Stimulated activated CD4-positive, alpha-beta T cell treated with anti-CD3 and anti-CD28 coated beads, Interleukin-1b, Interleukin-23, amount 100 ng/mL, for 1 hour (primary cell): ENCODE measurements at places on chromosomes 1 and 21.

DNA sequence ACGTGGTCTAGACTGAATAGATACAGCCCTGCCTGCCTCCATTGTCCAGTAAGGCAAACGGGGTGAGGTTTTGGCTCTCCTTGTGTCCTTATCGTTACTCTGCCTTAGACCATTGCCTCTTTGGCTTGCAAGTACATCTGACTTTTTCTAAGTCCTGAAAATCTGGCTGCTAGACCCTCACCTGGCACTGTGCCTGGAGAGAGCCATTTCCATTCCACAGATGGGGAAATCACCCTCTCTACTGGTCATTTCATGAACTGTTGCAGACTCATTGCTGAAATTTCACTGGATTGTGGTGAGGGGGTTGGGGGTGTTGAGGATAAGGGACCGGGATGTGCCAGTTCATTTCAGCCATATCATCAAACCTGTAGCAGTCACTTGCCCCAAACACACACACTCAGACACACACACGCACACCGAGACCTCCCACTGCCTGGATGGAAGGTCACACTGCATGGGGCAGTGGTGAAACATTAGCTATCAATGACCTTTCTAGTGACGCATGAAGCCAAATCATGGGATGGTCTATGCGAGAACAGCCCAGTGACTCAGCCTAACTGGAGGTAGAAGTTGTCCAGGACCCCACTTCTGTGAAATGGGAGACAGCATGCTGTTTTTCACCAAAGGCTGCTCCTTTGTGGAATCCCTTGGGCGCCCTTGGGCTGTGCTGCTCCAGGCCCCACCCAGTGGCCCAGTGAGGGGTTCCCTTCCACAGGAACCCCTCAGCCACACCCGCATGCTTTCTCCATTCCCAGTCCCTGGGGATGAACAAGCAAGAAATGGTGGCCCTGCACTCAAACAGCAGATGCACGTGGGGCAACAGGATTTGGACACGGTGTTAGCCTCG, 34.9 kb upstream of the VASH2 start:
- no peak for DNase-seq

DNA sequence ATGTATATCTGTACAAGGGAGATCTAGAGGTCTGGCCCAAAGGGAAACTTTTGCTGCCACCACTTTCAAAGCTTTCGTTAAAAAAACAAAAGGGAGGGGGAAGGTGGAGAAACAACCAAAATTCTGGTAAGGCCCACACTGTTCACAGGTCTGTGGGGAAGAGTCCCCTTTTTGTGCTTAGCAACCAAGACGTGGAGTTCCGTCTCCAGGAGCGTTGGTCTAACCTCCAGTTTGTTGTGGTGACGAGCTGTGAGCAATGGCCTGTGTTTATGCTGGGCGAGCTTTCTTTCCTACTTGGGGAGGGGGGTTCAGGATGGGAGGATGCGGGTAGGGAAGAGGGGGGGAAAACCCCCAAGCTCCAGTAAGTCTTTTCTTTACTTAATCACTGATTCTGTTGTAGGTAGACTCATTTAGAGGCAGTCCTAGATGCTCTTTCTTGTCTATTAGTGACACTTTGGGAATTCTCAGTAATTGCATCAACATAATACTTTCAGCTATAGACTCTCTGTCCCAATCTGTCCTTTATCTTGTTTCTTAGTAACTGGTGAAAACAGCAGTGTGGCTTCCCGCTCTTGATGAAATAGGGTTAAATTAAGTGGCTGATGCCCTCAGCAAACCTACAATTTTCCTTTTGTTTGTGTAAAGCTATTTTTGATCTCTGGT, 1.5 kb downstream of the HIPK1 start:
- peak; percentile 10 for DNase-seq

GRCh38 chr1:3880429-3881192, 19.5 kb downstream of the C1orf174 start:
- no peak for DNase-seq

DNA sequence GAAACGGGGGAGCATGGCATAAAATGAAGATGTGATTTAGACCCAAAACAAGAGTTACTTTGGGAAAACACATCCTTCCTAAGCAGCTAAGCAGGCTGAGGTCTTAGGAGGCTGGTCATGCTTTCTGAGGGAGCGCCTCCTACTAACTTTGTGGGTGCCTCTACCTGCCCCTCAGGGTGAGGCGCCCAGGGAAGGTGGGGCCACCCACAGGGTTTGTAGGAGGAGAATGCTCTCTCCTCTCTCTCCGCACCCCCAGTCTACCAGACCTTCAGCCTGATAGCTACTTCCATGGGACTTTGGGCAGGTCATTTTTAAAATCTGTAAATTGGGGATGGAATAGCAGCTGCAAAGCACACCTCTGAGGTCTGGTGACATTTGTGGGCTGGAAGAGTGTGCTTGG, 23.8 kb downstream of the SLC27A3 start:
- no peak for DNase-seq

DNA sequence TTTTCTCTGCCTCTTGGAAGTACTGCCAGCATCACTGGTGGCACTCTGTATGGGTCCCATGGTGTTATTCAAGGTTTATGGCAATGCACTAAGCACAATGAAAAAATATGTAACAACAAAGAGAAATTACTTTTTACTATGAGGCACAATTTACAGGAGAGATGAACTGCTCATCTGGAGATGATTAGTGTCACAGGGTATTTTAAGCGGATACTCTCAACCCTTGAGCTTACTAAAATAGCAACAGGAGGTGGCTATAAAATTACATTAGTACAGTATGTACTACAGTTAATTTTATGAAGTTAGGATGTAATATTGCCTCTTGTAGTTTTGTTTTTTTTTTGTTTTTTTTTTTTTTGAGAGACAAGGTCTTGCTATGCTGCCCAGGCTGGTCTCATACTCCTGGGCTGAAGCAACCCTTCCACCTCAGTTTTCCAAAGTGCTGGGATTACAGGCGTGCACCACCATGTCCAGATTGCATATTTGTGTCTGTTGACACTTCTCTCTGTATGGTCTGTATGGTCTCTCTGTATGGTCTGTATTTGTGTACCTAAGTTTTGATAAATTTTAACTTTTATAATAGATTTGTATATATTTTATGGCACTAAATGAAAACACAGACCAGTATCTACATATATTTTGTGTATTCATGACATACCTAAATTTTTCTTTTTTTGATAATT, 175.6 kb upstream of the HP1BP3 start:
- no peak for DNase-seq

DNA sequence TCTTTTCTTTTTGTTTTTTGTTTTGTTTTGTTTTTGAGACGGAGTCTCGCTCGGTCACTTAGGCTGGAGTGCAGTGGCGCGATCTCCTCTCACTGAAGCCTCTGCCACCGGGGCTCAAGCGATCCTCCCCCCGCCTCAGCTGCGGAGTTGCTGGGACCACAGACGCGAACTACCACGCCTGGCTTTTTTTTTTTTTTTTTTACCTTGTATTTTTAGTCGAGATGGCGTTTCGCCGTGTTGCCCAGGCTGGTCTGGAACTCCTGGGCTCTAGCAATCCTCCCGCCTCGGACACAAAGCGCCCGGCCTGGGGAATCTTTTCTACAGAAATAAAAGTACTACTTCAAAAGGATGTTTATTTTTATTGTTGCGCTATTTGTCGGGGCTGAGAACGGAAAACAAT, 1.1 kb upstream of the SETDB1 start:
- DNase-seq = no peak

- DNase-seq = peak; percentile 9
Measured at GRCh38 chr1:30911059-30911954, 2.7 kb upstream of the SDC3 start.

- DNase-seq = no peak
Measured at GRCh38 chr1:18191037-18191436, 83.4 kb downstream of the IGSF21 start.

DNA sequence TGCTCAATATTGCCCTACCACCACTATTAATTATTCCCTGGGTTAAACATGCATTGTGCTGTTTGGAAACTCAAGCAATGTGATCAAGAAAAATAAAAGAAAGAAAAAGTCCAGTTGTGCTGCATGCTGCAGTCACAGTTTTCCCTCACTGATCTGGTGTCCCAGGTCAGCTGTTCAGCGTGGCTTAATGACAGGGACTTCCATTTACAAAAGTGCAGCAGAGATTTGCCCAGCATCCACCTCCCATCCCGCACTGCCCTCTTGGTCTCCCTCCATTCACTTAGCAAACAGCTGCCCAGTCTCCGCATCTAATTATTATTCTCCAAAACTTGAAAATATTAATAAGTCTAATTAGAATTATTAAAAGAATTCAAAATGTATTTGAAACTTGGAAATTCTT, 2.0 kb upstream of the OR2T4 start:
- no peak for DNase-seq

DNA sequence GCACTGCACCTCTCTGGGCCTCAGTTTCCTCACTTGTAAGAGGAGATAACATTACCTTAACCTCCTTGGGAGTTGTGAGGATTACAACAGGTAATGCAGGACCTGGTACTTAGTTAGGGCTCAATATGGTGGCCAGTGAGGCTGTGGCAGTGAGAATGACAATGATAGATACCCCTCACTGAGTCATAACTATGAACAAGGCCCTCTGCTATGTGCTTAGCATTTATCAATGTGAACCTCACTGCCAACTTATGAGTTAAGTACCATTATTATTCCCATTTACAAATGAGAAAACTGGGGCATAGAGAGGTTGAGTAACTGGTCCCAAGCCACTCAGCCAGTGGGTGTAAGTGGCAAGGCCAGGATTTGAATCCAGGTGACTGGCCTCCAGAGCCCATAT, 64.4 kb downstream of the HMGB4 start:
- DNase-seq = no peak

DNA sequence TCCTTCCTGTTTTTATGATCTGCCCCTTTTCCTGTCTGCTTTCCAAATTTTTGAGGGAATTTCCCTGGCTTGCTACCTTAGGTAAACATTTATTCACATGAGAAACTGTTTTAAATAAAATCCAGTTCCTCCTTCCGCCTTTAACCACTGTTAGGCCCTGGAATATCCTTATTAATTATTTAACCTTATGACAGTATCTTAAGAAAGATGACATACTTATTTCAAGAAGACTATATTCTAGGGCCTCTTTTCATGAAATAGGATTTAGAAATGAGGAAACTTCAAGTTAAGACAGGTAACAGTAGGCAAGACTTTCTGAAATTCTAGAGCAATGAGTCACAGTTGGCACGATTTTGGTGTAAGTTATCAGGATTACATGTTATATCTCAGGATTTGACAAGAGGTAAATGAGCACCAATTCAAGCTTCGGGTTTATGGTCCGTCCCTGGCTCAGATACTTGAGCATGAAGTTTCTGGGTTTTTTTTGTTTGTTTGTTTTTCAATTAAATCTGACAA, 2.0 kb upstream of the TNFSF18 start:
- no peak for DNase-seq

DNA sequence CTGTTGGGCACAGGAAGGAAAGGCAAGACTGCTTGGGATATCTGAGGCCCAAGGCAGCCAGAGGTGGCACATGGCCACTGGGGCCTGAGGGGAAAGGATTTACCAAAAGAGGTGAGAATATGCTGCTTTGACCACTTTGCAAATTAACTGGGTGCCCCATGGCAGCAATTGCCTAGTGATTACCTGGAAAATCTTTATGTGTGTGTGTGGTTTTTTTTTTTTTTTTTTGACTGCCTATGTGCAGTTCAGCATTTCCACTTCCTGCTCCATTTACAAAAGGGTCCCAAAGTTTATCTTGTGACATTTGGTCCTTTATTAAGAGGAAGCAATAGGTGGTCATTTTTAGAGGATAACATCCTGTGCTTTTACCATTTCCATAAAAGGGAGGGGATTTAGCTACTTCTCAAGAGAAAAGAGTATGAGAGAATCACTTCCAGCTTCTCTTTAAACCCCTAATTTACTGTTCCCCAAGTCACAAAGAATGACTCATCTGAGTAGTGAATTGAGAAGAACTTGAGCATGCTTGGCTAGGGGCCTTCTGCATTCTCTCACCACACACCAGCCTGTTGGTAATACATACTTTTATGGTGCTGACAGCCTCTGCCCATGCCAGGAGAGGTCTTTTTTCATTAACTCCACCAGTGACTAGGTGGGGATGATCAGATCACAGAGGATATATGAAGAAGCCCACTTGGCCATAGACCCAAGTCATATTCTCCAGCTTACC, 52.1 kb downstream of the SYDE2 start:
- DNase-seq = no peak

DNA sequence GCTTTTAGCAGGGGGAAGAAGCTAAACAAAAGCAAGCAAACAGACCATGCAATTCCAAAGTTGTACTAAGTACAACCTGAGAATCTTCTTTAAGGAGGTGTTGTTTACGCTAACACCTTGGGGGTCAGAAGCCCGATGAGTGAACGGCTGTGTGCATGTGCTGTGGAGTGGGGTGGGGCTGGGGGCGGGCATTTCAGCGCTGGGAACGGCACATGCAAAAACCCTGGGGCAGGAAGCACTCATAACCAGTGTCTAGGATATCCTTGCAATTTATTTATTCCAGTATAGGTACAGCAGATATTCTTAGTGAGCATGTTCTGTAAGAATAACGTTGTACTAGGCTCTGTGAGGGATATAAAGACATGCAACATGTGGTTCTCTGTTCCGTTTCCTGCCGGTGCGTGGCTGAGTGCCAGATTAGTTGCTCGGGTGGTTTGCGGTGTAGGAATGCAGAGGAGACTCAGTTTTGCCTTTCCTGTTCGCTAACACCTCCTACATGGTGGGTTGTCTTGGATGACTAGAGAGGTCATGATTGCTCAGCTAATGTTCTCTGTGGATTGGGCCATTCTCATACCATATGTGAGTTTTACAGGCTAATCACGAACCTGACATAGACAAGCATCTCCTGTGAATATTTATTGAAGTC, 3.7 kb downstream of the FASLG start:
- peak; percentile 63 for DNase-seq

- DNase-seq = no peak
Measured at GRCh38 chr1:18443587-18444520, 36.9 kb upstream of the KLHDC7A start.

DNA sequence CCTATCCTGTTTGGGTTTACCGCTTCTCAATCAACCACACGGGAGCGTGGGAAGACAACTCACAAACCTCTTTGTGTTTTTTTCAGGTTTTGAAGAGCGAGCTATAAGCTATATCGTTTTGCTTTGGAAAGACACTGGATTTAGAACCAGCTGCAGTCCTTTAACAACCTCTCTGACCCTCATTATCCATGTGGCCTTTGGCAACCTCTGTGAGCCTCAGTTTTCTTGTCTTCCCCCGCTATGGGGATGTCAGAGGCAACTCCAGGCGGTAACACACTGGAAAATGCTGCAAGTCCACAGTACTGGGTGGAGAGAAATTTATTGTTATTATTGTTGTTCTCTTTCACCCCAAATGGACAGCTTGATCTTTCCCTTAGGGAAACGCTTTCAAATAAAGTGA, 100.0 kb downstream of the ETS2 start:
- no peak for DNase-seq

GRCh38 chr21:29453511-29453910, 154.8 kb downstream of the BACH1 start:
- no peak for DNase-seq
